Stimulated activated CD4-positive, alpha-beta T cell treated with anti-CD3 and anti-CD28 coated beads, Interleukin-12 subunit alpha, Interleukin-12 subunit beta, amount 100 ng/mL, for 24 hours (primary cell): ENCODE measurements at places on chromosomes 5 and 9.

GRCh38 chr5:36919238-36919637 lies 42.7 kb downstream of the NIPBL start:
- no peak for DNase-seq

GRCh38 chr5:91983869-91984268 lies 600.8 kb upstream of the ARRDC3 start:
- DNase-seq: no peak

DNA sequence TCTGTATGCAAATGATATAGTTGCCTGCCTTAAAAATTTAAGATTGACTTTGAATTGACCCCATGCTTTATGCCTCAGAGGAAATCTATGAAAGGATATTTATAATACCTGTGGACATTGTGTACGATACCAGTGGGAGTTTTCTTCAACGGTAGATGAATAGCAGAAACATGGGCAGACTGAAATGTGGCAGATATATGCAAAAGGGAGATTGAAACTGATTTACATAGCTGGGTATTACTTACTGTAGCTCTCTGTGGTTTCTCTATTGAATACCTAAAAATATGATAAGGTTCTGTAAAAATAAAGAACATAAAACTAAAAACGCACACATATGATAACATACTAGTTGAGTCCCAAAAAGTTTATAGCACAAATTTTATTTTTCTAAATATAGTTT lies 345.2 kb upstream of the PCSK5 start:
- DNase-seq: no peak

DNA sequence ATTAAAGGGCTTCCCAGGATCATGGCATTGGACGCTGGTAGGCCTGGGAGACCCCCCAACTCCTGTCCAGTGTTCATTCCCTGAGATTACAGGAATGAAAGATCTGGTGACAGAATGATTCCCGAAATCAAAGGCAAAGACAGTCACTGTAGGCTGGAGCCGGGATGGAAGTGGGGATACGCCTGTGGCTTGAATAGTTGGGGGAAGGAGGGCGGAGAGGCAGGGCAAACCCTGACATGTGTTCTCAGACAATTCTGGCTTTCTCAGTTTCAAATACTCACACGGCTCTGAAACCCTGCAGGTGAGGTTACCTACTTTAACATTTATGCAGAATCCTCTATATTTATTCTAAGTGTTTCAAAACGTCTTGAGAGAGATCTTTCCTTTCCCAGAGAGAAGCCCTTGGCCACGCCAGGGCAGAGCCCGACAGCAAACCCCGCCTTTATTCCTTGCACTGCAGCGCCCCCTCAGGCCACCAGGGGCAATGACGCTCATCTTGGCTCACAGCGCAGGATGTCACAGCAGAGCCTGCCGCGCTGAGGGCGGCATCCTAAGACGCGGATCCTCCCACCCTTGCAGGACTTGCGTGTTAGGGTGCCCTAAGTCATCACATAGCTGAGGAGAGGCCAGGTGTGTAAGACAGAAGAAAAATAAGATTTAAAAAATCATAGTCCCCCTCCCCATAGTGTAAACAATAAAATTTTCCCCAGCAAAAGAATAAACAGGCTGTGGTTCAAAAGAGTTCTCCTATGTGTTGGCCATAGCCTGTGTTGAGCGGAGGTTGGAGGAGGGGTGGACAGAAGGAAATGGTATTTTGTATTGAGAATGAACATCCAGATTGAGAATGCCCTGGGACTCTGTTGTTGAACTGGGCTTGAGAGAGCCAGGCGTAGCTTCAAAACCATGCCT lies 284.5 kb downstream of the NTRK2 start:
- DNase-seq: peak; percentile 6

GRCh38 chr9:97954550-97954989 lies 16.6 kb upstream of the HEMGN start:
- peak; percentile 34 for DNase-seq

- DNase-seq: no peak
These were observed 50.9 kb downstream of the UBE2R2 start for GRCh38 chr9:33867747-33868439.

- no peak for DNase-seq
These were observed 21.1 kb downstream of the RGMB start for GRCh38 chr5:98794414-98795080.

GRCh38 chr9:93597871-93598646 lies 21.7 kb downstream of the PHF2 start:
- no peak for DNase-seq

DNA sequence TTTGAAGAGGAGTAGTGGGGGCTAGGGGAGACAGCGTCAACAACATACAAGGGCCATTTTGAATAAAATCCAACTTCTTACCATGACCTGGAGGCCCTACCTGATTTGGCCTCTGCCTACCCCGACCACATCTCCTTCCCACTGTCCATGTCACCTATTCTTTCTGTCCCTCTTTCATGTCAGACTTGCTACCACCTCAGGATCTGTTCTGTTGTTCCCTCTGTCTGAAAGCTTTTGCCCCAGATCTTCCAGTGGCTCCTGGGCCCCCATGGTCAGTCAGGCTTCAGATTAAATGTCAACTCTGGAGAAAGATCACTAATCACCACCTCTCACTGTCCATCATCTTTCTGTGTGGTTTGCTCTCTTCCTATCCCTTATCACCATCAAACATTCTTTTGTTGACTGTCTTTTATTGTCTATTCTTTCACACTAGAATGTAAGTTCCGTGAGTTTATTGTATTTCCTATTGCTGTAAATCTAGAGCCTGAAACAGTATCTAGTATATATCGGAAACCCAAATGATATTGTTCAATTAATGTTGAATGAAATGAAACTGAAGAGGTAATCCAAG lies 31.2 kb upstream of the APC start:
- no peak for DNase-seq

GRCh38 chr9:136058801-136059302 lies 36.2 kb downstream of the NACC2 start:
- DNase-seq: no peak

DNA sequence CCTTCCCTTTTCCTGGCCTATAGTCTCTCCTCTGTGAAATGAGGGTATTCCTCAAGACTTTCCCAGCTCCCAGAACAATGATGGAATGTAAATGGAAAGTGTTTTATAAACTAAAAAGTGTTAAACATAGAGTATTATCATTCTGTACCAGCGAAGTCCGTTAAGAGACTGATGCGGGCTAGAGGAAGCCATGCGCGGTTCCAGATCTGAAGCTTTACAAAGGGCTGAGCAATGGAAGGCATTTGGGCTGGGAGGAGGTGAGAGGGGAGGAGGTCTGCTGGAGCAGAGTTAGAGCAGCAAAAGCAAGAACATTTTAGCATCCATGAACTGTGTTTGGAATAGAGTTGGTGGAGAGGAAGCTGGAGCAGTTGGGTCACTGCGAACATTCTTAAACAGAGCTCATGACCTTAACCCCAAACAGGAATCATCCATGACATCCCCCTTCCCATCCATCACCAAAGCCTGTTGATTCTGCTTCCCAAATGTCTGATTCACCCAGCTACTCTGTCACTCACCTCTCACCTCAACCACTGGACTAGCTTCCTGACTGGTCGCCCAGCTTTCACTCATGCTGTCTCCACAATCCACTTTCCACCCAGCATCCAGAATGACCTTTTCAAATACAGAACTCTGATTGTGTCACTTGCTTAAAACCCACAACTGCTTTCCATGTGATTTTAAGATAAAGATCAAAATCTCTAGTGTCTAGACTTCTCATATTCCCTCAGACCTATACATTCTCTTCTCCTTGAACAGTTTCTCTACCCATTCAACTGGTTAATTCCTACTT lies 37.1 kb downstream of the CDK5RAP2 start:
- DNase-seq: no peak

DNA sequence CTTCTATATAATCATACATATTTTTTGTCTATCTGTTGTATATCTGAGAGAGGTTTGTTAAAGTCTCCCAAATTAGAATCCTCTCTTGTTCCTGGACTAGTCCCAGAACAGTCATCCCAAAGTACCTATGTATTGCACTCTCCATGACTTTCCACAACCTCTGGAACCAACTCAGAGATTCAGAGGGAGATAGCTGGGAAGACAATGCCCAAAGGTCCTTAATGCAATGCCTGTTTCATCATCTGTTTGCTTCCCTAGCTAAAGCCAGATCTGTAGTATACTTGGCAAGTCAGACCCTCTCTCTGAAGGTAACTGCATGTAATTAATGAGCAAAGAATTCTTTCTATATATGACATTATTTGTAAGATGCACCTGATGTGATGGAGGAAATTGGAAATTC lies 89.4 kb downstream of the ZNF474 start:
- DNase-seq: no peak

GRCh38 chr9:135582966-135583687 lies 21.6 kb downstream of the PAEP start:
- no peak for DNase-seq

- no peak for DNase-seq
These were observed 7.7 kb downstream of the CCNI2 start for GRCh38 chr5:132754947-132755346.

- DNase-seq: no peak
These were observed 34.7 kb downstream of the INSL4 start for GRCh38 chr9:5265939-5266338.

DNA sequence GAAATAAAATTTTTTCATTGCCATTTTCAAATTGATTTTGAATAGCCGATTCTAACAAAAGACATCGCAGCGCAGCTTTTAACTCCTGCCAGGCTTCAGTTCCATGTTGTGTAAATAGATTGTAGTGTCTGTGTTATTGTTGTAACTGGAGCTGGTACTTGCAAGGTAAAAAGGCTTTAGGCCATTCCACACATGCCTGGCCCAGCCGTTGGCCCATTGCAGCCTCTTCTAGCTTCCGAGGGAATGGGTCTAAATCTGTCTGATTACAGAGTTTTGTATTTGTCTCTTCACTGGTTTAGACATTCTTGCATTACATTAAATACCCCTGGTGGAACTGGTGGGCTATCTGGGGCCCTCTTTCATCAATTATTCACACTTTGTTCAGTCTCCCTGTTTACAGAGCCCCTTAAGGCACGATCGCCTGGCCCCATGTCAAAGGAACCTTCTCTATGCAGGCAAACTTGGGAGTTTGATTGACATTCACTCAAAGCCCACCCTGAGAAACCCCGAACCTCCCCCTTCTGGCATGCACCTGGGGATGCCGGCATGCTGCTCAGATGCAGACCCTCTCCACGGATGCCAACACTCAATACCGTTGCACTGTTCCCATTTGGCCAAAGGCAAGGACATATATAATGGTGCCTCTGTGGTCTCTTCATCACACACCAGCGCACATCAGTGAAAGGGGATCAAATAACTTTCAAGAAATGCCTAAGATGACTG lies 281.7 kb upstream of the IRX2 start:
- DNase-seq: no peak

- DNase-seq: no peak
These were observed 134.9 kb upstream of the PANK3 start for GRCh38 chr5:168714046-168714445.

GRCh38 chr9:98801561-98801960 lies 5.2 kb upstream of the ANKS6 start:
- DNase-seq: no peak

DNA sequence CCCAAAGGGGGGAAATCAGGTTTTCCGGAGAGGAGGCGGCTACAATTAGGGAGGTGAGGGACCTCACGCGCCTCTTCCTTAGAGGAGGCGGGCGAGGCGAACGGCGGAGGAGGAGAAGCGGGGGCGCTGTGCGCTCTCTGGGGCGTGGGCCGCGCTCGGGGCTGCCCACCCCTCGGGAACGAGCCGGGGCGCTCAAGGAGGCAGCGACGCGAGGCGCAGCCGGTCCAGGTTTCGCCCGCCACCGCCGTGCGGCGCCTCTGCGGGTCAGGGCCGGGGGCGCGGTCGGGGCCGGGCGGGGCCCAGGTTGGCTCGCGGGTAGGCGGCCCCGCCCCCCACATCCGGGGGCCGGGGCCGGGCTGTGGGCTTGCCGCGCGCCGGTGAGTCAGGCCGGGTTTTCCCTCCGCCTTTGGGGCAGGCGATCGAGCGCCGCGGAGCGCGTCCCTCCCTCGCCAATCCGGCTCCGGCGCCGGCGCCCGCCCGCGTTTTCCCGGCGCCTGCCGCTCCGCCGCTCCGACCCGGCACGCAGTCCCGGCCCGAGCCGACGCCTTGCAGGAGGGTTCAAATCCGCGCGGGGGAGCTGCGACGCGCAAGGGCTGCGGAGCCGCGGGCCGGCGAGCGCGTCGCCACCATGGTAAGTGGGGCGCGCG lies at the start of gene N4BP3:
Gene N4BP3 (plus strand): TSS at position 392 of the 647 bp plus-strand sequence. CDS start 6,052 bp downstream, outside the sequence.
- peak; percentile 62 for DNase-seq

DNA sequence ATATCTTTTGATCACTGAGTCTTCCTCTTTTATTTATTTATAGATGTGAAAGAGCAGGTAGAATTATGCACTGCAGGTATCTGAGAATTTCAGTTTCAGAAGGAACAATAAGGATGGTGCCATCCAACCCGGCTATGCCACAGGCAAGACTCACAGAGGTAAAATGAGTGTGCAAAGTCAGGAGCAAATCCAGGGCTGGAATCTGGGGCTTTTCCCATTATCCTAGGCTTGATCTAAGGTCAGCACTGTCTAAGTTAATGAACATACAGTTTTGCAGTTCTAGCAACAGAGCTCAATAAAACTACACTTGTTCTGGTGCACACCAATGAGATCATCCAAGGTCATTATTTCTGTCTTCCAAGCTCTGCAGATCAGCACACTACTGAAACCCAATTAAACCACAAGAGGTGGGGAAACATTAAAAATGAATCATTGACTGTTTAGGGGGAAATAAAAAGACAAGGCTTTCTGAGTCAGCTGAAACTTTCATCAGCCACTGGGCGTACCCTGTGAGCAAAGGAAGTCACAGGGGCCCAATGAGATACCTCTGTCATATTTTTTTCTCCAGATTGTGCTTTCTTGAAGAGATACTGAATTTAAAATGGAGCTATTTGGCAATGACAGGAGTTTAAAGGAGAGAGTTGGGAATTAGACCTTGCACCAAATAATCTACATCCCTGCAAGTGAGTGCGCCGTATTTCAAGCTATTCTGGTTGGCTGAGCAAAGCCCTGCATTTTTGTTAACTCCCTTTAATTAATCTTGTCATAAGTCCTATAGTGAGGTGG lies 662.2 kb upstream of the ZNF608 start:
- DNase-seq: no peak

DNA sequence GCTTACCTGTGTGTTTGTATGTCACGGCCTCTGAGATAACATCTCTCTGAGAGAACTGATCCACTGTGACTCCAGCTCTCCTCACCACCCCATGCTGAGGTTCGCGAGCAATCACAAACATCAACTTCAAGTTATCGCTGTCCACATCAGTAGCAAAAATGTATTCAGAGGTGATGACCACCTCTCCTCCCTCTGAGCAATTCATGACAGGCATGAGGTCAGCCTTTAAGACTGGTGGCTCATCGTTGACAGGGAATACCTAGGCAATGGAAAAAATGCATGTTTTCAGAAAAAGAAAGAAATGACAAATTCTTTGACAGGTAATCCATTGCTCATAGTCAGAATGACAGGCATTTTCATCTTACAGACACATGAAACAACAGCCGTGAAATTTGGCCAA lies 90.3 kb upstream of the CER1 start:
- DNase-seq: no peak

- DNase-seq: no peak
These were observed 362.7 kb downstream of the OSTF1 start for GRCh38 chr9:75451045-75451444.

- no peak for DNase-seq
These were observed 223.7 kb upstream of the NFIL3 start for GRCh38 chr9:91647371-91647770.

- no peak for DNase-seq
These were observed 29.9 kb downstream of the CLINT1 start for GRCh38 chr5:157828944-157829639.

GRCh38 chr5:164298165-164298564 lies 792.7 kb downstream of the MAT2B start:
- no peak for DNase-seq
